ENCODE measurements at places on chromosomes 5 and 9. TPM values are rescaled to one million over a fixed set of nuclear protein-coding genes. Genes with fewer than 3 reads are reported as not detected.
A peak's percentile ranks its signal among the peaks of the same experiment; 100 is the strongest.

- no peak overlapping the region for H3K4me3 ChIP-seq
- H3K4me1 ChIP-seq = peaks cover 44% of the 10 kb centered on the region
- H3K36me3 ChIP-seq = no peaks in the 10 kb centered on the region
- DNase-seq = no peak
Observed at GRCh38 chr5:126878634-126879033, 101.7 kb downstream of the LMNB1 start.

DNA sequence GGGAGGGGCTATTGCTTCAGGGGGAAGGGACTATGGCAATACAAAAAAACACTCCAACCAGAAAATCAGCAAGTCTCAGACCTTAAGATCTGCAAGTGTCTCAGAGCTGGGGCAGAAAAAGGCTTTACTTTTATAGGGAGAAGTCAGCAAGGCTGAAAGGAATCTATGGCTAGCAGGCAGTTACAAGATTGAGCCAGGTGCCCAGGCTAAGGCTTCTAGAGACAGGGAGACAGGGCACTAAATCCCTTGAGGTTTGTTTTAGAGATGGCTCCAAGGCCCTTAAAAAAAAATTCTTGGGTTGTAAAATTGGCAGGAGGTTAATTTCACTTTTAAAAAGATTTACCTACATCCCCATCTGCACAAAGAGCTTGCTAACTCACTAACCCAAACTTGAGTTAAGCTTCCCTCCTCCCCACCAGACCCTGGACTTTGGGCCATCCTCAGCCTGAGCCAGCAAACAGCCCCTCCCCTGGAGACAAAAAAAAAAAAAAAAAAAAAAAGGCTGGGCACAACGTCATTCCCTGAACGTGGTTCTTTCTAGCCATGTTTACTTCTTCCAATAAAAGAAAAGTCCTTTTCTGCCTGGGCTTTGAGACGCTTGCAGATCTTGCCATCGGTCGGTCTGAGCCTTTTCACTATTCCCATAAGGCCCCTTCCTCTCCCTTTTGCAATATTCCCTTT lies 17.9 kb downstream of the NIPAL4 start:
- no peaks in the 10 kb centered on the region for H3K27me3 ChIP-seq
- peaks cover 12% of the 10 kb centered on the region for H3K36me3 ChIP-seq
- no peak overlapping the region for H3K27ac ChIP-seq
- H3K4me3 ChIP-seq = no peak overlapping the region
- H3K4me1 ChIP-seq = no peaks in the 10 kb centered on the region
- DNase-seq = no peak

Gene HAPLN1
- total RNA-seq = 1.4 TPM

- no peaks in the 10 kb centered on the region for H3K27me3 ChIP-seq
- peak overlapping the region; percentile 40 for H3K27ac ChIP-seq
- DNase-seq = no peak
Observed at GRCh38 chr5:169106911-169107706, 193.8 kb downstream of the SLIT3 start.

GRCh38 chr5:147466360-147466980 lies 43.4 kb downstream of the DPYSL3 start:
- H3K36me3 ChIP-seq = no peaks in the 10 kb centered on the region
- H3K27ac ChIP-seq = peak overlapping the region; percentile 23
- DNase-seq = no peak
- H3K27me3 ChIP-seq = no peaks in the 10 kb centered on the region
- H3K4me1 ChIP-seq = peaks cover 12% of the 10 kb centered on the region
- H3K4me3 ChIP-seq = no peak overlapping the region

- no peak for DNase-seq
- no peaks in the 10 kb centered on the region for H3K36me3 ChIP-seq
- H3K4me3 ChIP-seq = no peak overlapping the region
- no peak overlapping the region for H3K27ac ChIP-seq
- peaks cover 54% of the 10 kb centered on the region for H3K27me3 ChIP-seq
Observed at GRCh38 chr5:137372773-137373160, 126.4 kb downstream of the SPOCK1 start.

Gene GABRA6
- not detected for total RNA-seq

DNA sequence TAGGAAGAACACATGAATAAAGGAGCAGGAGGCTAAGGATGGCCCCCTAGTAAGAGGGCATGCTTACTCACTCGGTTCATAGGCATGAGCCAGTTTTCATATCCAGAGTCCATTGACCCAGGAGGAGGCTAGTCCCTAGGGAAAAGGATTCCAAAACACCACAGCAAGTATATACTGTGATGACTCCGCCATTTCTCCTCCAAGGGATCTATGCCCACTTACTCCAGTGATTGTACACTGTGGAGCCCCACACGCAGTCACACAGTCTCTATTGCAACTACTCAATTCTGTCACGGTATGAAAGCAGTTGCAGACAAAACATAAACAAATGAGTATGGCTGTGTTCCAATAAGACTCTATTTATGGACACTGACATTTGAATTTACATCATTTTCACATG lies 117.7 kb upstream of the ALDH1B1 start:
- DNase-seq = no peak
- no peak overlapping the region for H3K27ac ChIP-seq
- no peaks in the 10 kb centered on the region for H3K36me3 ChIP-seq

Gene ZNF454
- 1.2 TPM for total RNA-seq

DNA sequence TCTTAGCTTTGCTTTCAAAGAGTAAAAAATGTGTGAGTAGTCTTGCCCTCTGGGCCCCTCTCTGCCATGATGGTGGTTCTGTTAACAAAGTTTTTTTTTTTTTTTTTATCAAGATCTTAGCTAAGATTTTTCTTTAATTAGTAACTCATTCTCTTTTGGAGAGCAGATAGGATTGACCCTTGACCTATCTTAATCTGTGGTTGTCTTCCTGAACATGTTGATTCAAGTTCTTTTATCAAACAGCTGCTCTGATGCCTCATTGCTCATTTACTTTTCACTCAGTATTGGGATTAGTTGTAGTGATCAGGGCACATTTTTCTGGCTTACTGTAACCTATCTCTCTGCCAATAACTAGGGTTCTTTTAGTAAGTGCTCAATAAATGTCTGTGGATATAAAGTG lies 106.3 kb downstream of the PCSK5 start:
- H3K27ac ChIP-seq = no peak overlapping the region
- H3K27me3 ChIP-seq = peaks cover 66% of the 10 kb centered on the region
- no peak for DNase-seq
- peaks cover 2% of the 10 kb centered on the region for H3K36me3 ChIP-seq

Gene ECSCR
- total RNA-seq = 0.29 TPM

DNA sequence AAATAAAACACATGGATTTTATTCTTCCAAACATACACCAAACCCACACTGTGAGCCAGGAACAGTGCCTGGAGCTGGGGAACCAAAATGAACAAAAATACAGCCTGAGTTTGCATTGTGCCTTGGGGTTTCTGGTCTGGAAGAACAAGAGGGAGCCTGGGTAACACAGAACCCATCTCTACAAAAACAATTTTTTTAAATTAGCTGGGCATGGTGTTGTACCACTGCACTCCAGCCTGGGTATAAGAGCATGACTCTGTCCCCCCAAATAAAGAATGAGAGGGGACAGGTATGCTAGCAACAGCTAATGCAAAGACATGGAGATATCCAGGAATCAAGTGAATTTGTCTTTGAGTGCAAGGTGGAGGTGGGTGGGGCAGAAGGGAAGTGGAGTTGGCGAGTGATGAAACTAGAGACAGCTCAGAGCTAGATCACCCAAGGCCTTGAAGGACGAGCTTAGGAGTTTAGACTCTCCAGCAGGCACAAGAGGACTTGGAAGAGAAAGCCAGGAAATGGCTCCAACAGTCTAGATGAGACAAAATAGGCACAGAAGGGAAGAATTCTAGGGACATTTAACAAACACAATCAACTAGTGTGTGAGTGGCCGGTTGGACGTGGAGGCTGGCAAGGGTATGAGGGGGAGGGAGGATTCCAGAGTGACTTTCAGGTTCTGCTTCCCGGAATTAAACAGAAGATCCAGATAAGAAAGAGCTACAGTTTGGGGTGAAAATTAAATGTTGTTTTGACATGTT lies 47.4 kb downstream of the FNBP1 start:
- peaks cover 41% of the 10 kb centered on the region for H3K4me1 ChIP-seq
- H3K36me3 ChIP-seq = peaks cover 3% of the 10 kb centered on the region
- H3K27me3 ChIP-seq = no peaks in the 10 kb centered on the region
- peak overlapping the region; percentile 41 for H3K27ac ChIP-seq

DNA sequence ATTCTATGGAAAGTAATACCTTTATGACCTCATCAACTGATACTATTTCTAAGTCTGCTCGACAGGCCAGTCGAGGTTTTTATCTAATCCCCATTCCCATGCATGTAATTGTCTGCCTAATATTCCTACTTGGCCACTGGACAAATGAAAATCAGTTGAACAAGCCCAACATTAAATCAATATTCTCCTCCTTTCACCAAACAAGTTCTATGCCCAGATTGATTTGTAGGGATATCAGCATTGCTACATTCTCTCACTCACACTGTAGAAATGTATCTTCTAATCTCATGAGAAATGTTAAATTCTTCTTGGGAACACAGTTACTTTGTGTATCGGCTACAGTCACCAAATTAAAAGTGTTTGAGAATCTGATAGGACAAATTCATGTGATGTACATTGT lies 208.8 kb upstream of the CTNND2 start:
- no peaks in the 10 kb centered on the region for H3K36me3 ChIP-seq
- no peaks in the 10 kb centered on the region for H3K4me1 ChIP-seq
- H3K27me3 ChIP-seq = no peaks in the 10 kb centered on the region
- no peak overlapping the region for H3K27ac ChIP-seq
- no peak for DNase-seq

Gene RAD23B
- 101 TPM for total RNA-seq

- no peak overlapping the region for H3K4me3 ChIP-seq
- H3K4me1 ChIP-seq = peaks cover 5% of the 10 kb centered on the region
- DNase-seq = no peak
- H3K36me3 ChIP-seq = peaks cover 16% of the 10 kb centered on the region
- no peak overlapping the region for H3K27ac ChIP-seq
Observed at GRCh38 chr5:141501761-141502160, 12.9 kb downstream of the PCDHGC5 start.

DNA sequence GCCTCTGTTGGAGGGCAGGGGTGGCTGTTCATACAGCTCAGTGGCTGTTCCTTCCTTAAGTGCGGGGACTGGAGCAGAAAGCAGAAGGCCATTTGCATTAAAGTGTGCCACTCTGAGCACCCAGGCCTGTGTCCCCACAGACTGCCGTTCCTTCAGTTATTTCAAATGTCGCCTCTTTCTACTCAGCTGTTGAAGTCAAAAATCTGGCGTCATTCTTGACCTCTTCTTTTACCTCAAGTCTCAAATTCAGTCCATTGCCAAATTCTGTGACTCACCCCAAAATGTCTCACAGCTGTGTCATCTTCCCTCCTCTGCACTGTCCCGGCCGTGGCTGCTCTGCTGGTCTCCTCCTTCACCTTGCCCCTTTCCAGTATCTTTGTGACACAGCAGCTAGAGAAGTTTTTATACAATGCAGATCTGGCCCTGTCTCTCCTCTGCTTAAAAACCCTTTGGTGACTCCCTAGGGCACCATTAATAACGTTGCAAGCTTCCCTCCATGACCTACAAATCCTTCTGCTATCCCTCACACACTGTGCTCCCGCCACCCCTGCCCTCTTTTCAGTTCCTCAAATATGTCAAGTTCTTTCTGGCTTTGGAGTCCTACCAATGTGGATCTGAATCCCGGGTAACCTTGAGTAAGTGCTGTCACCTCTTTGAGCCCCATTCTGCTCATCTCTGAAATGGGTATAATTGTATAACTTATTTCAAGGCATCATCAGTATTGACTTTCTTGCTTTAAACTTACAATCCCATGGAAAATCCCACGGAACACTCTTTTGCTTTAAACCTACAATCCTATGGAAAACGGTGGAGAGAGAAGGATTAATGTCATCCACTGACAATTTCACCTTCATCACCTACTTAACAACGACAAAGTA lies 98.3 kb upstream of the BOD1 start:
- peaks cover 5% of the 10 kb centered on the region for H3K27me3 ChIP-seq
- peaks cover 4% of the 10 kb centered on the region for H3K4me1 ChIP-seq
- no peaks in the 10 kb centered on the region for H3K36me3 ChIP-seq

DNA sequence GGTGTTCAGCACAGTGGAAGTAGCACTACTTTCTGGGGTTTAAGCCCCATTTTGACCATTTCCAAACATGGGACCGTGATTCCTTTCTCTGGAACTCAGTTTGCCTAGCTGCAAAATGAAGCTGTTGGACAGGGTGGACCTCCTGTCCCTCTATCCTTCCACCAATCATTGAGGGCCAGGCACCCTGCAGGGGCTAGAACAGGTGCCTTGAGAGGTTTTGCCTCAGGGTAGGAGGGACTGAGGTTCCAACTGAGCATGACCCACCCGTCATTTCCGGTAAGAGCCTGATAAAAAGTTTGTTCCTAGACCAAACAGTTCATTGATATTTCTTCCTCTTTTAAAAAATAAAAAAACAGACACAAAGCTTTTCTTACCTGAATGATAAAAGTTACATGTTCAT lies 116.5 kb downstream of the MVB12B start:
- H3K36me3 ChIP-seq = peaks cover 10% of the 10 kb centered on the region
- no peak overlapping the region for H3K4me3 ChIP-seq
- H3K4me1 ChIP-seq = peaks cover 18% of the 10 kb centered on the region
- no peak for DNase-seq
- no peaks in the 10 kb centered on the region for H3K27me3 ChIP-seq

Gene ORM1
- not detected for total RNA-seq

GRCh38 chr9:133106511-133107244 lies 14.4 kb downstream of the RALGDS start:
- no peaks in the 10 kb centered on the region for H3K27me3 ChIP-seq
- H3K4me3 ChIP-seq = no peak overlapping the region
- H3K36me3 ChIP-seq = peaks cover 23% of the 10 kb centered on the region
- no peak for DNase-seq

- no peaks in the 10 kb centered on the region for H3K27me3 ChIP-seq
- H3K36me3 ChIP-seq = peaks cover 40% of the 10 kb centered on the region
- no peak overlapping the region for H3K4me3 ChIP-seq
- H3K27ac ChIP-seq = no peak overlapping the region
- no peak for DNase-seq
- H3K4me1 ChIP-seq = peaks cover 9% of the 10 kb centered on the region
Observed at GRCh38 chr9:120486347-120486746, 93.6 kb downstream of the CDK5RAP2 start.

DNA sequence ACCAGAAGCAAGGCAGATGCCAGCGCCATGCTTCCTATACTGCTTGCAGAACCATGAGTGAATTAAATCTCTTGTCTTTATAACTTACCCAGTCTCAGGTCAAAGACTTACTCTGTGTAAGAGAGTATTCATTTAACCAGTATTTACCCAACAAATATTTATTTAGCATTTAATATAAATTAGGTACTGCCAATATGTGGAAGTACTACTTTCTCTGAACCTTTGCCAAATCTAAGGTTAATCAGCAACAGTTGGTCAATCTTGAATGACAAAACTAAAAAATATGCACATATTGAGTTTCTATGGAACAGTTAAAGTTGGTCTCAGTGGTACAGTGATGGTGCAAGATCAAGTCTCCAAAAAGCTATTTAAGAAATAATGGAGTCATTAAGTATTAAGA lies 155.9 kb upstream of the CCNG1 start:
- H3K4me3 ChIP-seq = no peak overlapping the region
- no peaks in the 10 kb centered on the region for H3K27me3 ChIP-seq
- no peaks in the 10 kb centered on the region for H3K36me3 ChIP-seq
- no peak overlapping the region for H3K27ac ChIP-seq

Gene NPR2
- 30.6 TPM for total RNA-seq
